WTC11 (cell line): ENCODE measurements at places on chromosomes 1 and 21.

DNA sequence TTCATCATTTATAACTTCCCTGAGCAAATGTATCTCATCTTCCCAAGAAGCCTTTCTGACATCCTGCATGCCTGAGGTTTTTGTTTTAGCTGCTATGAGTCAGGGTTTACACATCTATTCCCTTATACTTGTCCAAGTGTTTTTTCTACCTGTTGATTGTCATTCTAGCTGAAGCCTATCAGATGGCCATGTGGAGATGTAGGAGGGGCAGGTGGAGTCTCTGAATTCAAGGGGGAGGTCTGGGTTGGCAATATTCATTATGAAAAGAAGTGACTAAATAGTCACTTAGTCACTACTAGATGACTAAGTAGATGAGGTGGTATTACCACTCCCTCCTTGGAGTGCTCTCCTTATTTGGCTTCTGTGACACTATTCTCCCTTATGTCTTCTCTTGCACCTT is 52.4 kb downstream of the XCL1 start:
- no peaks in the 10 kb centered on the region; the same call in 1 of the 2 replicates for H3K27me3 ChIP-seq
- H3K27ac ChIP-seq = no peak overlapping the region
- peaks cover 2% of the 10 kb centered on the region; the same call in 1 of the 2 replicates for H3K4me1 ChIP-seq
- no peak overlapping the region for H3K4me3 ChIP-seq
- H3K36me3 ChIP-seq = no peaks in the 10 kb centered on the region
- DNase-seq = no peak

DNA sequence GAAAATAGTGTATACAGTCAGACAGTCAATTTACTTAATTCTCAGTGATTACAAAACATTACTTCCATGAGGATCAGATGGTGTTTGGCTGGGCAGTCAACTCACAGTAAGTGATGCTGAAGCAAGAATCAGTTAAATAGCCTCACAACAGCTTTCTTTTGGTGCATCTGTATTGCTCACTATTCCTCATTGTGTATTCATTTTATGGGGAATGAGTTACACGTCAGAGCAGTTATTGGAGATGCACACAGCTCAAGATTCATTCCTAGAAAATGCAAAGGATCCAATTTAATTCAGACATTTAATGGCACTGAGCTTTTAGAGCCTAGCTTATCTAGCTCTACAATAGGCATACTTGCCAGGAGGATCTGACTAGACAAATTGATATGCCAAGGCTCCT is 150.6 kb downstream of the HS2ST1 start:
- H3K27ac ChIP-seq = no peak overlapping the region
- DNase-seq = no peak
- H3K36me3 ChIP-seq = peaks cover 18% of the 10 kb centered on the region
- H3K4me3 ChIP-seq = no peak overlapping the region
- no peaks in the 10 kb centered on the region for H3K27me3 ChIP-seq

GRCh38 chr1:94925561-94926125 is 1.3 kb downstream of the CNN3 start:
- peaks cover 8% of the 10 kb centered on the region; the same call in 1 of the 2 replicates for H3K36me3 ChIP-seq
- H3K27ac ChIP-seq = peak overlapping the region; percentile 99
- DNase-seq = peak; percentile 86
- peak overlapping the region; percentile 98 for H3K4me3 ChIP-seq

DNA sequence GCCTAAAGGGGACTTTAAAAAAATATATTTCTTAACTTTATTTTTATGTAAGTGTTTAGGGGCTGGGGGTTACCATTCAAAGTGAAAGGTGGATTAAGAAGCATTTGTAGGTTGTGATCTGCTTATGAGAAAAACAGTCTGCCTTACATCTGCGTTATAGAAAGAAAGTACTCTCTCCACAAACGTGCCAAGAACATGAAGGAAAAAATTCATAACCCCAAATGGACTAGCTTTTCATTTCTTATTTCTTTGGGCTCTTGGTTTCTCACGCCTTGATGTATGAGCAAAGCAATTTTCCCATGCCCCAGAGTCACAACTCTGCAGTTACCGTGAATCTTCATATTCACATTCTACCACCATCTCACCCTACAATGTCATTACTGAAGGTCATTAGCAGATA is 1165.1 kb upstream of the ADGRL4 start:
- no peaks in the 10 kb centered on the region for H3K4me1 ChIP-seq
- no peaks in the 10 kb centered on the region for H3K36me3 ChIP-seq
- DNase-seq = no peak
- no peak overlapping the region for H3K4me3 ChIP-seq
- H3K27me3 ChIP-seq = no peaks in the 10 kb centered on the region
- H3K27ac ChIP-seq = no peak overlapping the region

- no peaks in the 10 kb centered on the region for H3K36me3 ChIP-seq
- DNase-seq = no peak
- no peaks in the 10 kb centered on the region for H3K27me3 ChIP-seq
- H3K4me3 ChIP-seq = no peak overlapping the region
- H3K27ac ChIP-seq = peak overlapping the region; percentile 28
- peaks cover 45% of the 10 kb centered on the region for H3K4me1 ChIP-seq
These were observed 65.7 kb downstream of the PEX14 start for GRCh38 chr1:10540277-10541005.
